Small intestine (tissue), 16 donors: ENCODE measurements at places on chromosomes 2 and 18. TPM values are rescaled to one million over a fixed set of nuclear protein-coding genes. Genes with fewer than 3 reads are reported as not detected.

DNA sequence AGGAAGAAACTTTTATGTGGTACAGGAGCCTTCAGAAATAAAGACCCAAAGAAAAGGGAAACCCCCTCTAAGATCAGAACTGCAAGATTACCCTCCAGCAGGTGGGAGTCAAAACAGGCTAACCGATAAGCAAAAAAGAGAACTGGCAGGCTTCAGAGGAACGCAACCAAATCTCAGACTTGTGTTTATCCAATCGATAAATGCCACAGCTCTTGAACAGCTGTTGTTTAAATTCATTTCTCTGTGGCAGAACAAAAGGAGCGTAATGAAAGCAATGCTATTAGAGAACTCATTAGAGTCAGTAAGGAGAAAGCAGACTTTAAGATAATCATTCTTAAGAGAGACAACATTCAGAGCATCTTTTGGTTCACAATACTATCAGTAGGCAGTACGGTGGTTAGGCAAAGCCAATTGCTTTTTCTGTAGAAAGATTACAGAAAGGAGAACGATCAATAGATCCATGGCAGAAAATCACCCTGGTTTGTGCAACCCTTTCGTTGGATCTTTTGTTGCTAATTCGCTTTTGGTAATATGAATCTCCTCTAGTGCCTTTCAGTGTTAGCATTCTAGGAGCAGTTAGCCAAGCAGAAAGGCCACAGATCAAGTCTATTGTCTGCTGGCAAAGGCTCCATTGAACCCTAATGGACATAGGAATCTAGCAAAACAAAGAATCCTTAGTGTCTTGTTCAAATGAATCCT is 476.4 kb upstream of the CHST9 start:
- H3K27me3 ChIP-seq, result no peaks in the 10 kb centered on the region
- no peak for DNase-seq
- H3K4me1 ChIP-seq, result no peaks in the 10 kb centered on the region
- H3K4me3 ChIP-seq, result no peak overlapping the region

CTAGE1 gene
- polyA plus RNA-seq, result not detected

- H3K36me3 ChIP-seq, result no peaks in the 10 kb centered on the region
- H3K4me3 ChIP-seq, result no peak overlapping the region
Measured at GRCh38 chr2:26584191-26584590, 57.0 kb downstream of the CIB4 start.

- H3K27me3 ChIP-seq, result peaks cover 7% of the 10 kb centered on the region
- no peak overlapping the region for H3K27ac ChIP-seq
- no peak overlapping the region for H3K4me3 ChIP-seq
- DNase-seq, result no peak
- no peaks in the 10 kb centered on the region for H3K36me3 ChIP-seq
Measured at GRCh38 chr2:131367352-131367751, 3.4 kb upstream of the RAB6D start.

- H3K36me3 ChIP-seq, result no peaks in the 10 kb centered on the region
- no peak overlapping the region for H3K4me3 ChIP-seq
- no peak for DNase-seq
- H3K4me1 ChIP-seq, result no peaks in the 10 kb centered on the region
- no peaks in the 10 kb centered on the region for H3K27me3 ChIP-seq
- H3K27ac ChIP-seq, result no peak overlapping the region
Measured at GRCh38 chr2:6992794-6993228, 75.6 kb downstream of the RNF144A start.

- no peak overlapping the region for H3K27ac ChIP-seq
- H3K36me3 ChIP-seq, result no peaks in the 10 kb centered on the region
- DNase-seq, result no peak
- no peak overlapping the region for H3K4me3 ChIP-seq
- H3K4me1 ChIP-seq, result no peaks in the 10 kb centered on the region
Measured at GRCh38 chr2:52343706-52344266, 1311.9 kb upstream of the NRXN1 start.

PAX8 gene
- polyA plus RNA-seq, result 0.45 TPM

HOXD4 gene
- not detected for polyA plus RNA-seq

- no peaks in the 10 kb centered on the region for H3K4me1 ChIP-seq
- H3K27me3 ChIP-seq, result peaks cover 4% of the 10 kb centered on the region
- no peak overlapping the region for H3K27ac ChIP-seq
- no peak overlapping the region for H3K4me3 ChIP-seq
Measured at GRCh38 chr2:79189465-79189864, 29.9 kb upstream of the REG3A start.

GRCh38 chr2:129711816-129712675 is 267.4 kb upstream of the RAB6C start:
- no peaks in the 10 kb centered on the region for H3K4me1 ChIP-seq
- H3K4me3 ChIP-seq, result no peak overlapping the region
- H3K36me3 ChIP-seq, result no peaks in the 10 kb centered on the region
- DNase-seq, result no peak

- no peaks in the 10 kb centered on the region for H3K27me3 ChIP-seq
- H3K36me3 ChIP-seq, result no peaks in the 10 kb centered on the region
- H3K4me1 ChIP-seq, result no peaks in the 10 kb centered on the region
Measured at GRCh38 chr2:121075006-121075551, 209.9 kb downstream of the TFCP2L1 start.

DNAH6 gene
- polyA plus RNA-seq, result 0.22 TPM

- H3K27me3 ChIP-seq, result no peaks in the 10 kb centered on the region
- H3K27ac ChIP-seq, result no peak overlapping the region
- DNase-seq, result no peak
- H3K4me3 ChIP-seq, result no peak overlapping the region
Measured at GRCh38 chr2:105761931-105762515, 17.3 kb downstream of the NCK2 start.

PCBP1 gene
- 247 TPM for polyA plus RNA-seq
